A549 (cell line): ENCODE measurements at places on chromosomes 5 and 9. TPM values are rescaled to one million over a fixed set of nuclear protein-coding genes. Genes with fewer than 3 reads are reported as not detected.
A peak's percentile ranks its signal among the peaks of the same experiment; 100 is the strongest.

The IFNE gene
- polyA plus RNA-seq: 2.3 to 2.5 TPM (median 2.4 TPM) in 3 replicates

The UTP15 gene
- polyA plus RNA-seq: 21.6 to 24.8 TPM (median 22.6 TPM) in 3 replicates

The C5orf58 gene
- not detected in 3 replicates for polyA plus RNA-seq

The RGMB gene
- polyA plus RNA-seq: 5.6 to 6.1 TPM (median 6.1 TPM) in 3 replicates

- peak; percentile 62 for DNase-seq
Measured at GRCh38 chr5:32589942-32590869, 4.8 kb downstream of the SUB1 start.

- DNase-seq: peak; percentile 21
Measured at GRCh38 chr9:116646661-116647514, 40.2 kb upstream of the TRIM32 start.

GRCh38 chr5:124951661-124952060, 205.2 kb upstream of the ZNF608 start:
- DNase-seq: no peak

DNA sequence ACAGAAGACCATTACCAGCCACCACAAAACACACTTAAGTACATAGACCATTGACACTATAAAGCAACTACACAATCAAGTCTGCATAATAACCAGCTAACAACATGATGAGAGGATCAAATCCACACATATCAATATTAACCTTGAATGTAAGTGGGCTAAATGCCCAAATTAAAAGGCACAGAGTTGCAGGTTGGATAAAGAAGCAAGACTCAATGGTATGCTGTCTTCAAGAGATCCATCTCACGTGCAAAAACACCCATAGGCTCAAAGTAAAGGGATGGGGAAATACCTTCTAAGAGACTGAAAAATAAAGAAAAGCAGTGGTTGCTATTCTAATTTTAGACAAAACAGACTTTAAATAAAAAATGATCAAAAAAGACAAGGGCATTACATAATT, 113.6 kb upstream of the CD180 start:
- no peak for DNase-seq

- peak; percentile 62 for DNase-seq
Measured at GRCh38 chr5:58094031-58094430, 365.9 kb downstream of the PLK2 start.
